ENCODE measurements at places on chromosomes 16 and 17. TPM values are rescaled to one million over a fixed set of nuclear protein-coding genes. Genes with fewer than 3 reads are reported as not detected.

The TP53TG3 gene
- total RNA-seq: not detected

The CHST5 gene
- 0.27 TPM for total RNA-seq

The CTDNEP1 gene
- total RNA-seq: 207 TPM

The TENT4B gene
- 21.4 TPM for total RNA-seq

The ZNF267 gene
- 74.4 TPM for total RNA-seq

The ACSM5 gene
- total RNA-seq: not detected

The C17orf58 gene
- total RNA-seq: 37.7 TPM

The TPSG1 gene
- total RNA-seq: not detected
